ENCODE measurements at places on chromosomes 1 and 21. TPM values are rescaled to one million over a fixed set of nuclear protein-coding genes. Genes with fewer than 3 reads are reported as not detected.

The MROH7 gene
- total RNA-seq: 0.73 TPM

The DDAH1 gene
- 56.8 TPM for total RNA-seq

The LAMB3 gene
- total RNA-seq: 40.1 TPM

The LRRIQ3 gene
- total RNA-seq: 0.46 TPM

The LCE1E gene
- total RNA-seq: not detected

The DNALI1 gene
- 3.9 TPM for total RNA-seq

The MAN1A2 gene
- 57.6 TPM for total RNA-seq
